ENCODE measurements at places on chromosomes 3 and 15.

DNA sequence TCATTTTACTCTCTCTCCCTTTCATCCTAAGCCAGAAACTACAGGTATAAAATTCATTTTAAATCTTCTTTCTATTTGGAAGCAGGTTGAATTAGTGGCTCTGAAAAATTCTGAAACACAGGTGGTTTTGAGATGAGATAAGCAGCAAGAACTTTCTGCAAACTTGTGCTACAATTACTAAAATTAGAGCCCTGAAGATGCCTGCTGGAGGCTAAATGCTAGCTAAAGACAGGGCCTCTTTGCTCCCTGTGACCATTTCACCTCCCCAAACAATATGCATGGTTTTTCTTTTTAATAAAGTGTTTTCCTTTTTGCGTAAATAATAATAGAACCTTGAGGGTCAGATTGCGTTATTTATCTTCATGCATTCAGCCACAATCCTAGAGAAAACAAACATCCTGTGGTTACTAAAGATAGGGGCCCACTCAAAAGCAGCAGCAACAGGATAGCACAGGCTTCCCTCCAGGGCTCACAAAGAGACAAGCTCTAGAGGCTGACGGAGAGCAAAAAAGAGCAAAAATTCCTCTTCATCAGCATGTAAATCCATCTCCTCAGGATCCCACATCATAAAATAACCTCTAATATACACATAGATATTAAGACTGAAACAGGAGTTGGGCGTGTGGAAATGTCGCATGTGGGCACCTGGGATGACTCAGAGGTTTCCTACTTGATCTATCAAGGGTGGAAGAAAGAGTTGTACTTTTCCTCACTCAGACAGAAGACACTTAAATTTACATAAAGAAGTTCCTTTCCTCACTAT is 26.5 kb upstream of the CP start:
- no peak for DNase-seq

- DNase-seq = no peak
Measured at GRCh38 chr15:81911022-81911971, 134.5 kb downstream of the MEX3B start.

DNA sequence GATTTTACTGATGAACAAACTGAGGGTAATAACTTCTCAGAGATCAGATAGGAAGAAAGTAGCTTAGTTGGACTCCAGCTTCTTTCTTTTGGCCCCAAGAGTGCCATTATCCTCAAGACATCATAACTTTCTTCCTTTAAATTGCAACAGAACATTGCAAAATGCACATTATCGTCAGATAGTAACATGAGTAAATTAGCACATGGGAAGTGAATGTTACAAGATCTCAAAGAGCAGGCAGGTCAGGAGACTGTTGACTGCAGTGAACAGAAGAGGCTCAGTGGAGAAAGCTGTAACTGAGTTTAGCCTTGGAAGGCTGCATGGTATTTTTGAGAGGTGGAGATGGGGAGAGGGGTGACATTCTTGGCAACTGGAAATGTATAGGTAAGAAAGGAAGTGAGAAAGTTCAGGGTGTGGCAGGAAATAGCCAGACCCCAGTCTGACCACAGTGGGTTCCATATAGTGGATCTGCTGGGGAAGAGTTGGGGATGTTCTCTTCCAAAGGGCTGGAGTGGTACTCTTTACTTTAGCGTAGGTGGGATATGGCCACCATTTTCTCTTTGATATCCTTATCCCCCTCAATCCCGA is 307.7 kb downstream of the RPLP1 start:
- DNase-seq = no peak

GRCh38 chr15:75346796-75347221 is at the start of gene NEIL1:
Gene NEIL1 (plus strand): TSS chr15:75347039. CDS start chr15:75348906, 1,867 bp downstream.
- no peak for DNase-seq

DNA sequence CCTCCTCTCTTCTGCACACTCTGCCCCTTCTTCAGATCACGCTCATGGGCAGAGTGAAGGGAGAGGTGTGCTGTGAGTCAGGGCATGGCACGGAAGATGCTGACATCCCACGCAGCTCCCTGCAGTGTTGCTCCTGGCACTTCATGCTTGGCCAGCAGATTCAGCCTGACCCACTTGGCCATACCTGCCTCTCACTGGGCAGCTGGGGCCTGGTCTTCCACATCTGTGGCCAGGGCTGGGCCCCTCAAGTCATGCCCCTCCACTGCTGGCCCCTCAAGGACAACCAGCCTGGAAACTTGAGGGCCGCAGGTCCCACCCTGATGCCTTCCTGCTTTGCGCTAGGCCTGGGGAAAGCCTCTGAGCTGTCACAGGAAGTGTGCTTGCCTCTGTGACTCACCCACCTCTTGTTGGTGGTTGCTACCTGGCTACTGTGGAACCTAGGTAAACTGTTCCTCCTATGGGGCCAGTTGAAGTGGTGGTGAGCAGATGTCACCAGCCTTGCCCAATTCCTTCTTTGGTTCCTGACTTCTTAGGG is 48.7 kb downstream of the BSN start:
- no peak for DNase-seq

GRCh38 chr3:154851644-154852043 is 228.5 kb upstream of the MME start:
- DNase-seq = no peak

GRCh38 chr3:195403244-195403643 is 39.6 kb downstream of the ACAP2 start:
- no peak for DNase-seq

DNA sequence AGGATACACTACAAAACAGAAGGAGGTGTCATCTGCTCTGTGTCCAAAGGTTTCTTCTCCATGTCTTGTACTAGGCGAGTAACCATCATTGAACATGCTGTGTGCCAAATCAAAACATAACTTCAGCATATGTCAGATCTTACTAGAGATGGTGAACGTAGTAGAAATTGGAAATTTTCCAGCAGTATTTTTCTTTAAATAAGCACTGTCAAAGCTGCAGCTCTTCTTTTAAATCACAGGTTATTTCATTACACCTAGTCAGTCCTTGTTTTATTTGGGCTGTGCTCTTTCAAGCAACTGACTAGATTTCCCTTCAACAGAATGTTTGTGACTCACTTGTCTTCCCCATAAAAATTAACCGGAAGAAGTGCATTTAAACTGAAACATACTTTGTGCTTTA is 46.5 kb downstream of the MSL2 start:
- DNase-seq = no peak

DNA sequence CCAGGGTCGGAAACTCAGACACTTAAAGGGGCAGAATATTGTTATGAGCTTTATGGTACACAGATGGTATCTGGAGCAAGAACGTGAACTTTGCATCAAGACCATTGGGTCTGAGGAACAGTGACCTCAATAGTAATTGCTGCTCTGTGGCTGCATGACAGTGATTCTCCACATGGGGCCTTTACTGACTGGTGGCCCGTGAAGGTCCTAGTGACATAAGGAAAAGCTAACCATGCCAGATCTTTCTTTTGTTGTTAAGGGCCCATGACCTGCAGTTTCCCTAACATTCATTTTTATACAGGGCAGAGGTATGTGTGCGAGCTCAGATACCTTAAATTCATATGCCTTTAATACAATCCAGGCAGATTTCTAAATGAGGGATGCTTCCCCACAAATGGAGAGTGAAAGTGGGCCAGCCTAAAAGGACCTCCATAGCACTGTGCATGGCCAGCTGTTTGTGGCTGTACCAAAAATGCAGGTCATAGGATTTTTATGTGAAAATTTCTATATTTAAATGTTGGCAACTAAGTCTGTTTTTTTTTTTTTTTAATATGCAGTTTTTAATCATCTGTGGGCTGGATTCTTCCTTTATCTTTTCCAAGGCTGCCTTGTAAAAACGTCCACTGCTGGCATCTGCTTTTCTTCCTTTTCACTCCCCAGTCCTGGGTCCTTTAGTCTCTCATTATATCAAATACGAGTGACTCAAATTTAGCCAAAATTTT is 188.0 kb upstream of the IL12A start:
- DNase-seq = no peak

- DNase-seq = no peak
Measured at GRCh38 chr15:76206325-76206976, 104.8 kb downstream of the ETFA start.

DNA sequence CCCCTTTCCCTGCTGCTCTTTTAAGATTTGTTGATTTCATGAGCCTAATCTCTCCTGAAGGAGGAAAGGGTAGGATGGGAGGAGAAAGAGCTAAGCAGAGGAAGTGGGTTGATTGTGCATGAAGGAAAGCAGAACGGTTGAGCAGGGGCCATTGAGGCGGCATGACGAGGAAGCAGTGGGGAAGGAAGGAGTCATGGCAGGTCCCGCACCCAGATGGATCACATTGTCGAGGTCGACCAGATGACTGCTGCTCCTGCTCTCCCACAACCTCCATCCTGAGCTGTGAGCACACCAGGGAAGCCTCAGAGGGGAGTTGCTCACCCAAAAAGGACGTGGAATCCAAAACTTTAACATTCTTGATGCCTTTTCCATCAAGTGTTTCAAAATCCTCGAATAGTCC is 42.8 kb downstream of the ABTB1 start:
- DNase-seq = no peak

GRCh38 chr3:192239956-192240355 is 487.4 kb downstream of the FGF12 start:
- DNase-seq = no peak

DNA sequence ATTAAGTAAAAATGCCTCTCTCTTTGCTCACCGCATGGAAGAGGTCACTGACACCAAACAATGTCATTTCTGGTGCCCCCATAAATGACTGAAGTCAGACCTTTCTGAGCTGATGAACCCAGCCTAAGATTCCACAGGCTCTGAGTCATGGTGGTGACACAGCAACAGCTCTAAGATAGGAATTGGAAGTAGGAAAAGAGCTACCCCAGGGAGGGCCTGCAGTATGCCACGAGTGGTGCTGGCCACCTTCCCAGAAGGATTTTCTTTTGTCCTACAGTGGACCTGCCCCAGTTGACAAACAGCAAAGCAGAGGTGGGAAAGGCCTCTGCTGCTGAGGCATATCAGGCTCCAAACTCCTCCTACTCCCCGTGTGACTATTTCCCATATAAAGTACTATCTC is 208.1 kb downstream of the MINAR1 start:
- DNase-seq = peak; percentile 64

GRCh38 chr3:3666664-3667063 is 132.6 kb upstream of the LRRN1 start:
- no peak for DNase-seq

GRCh38 chr3:139538733-139539132 is 809 bp downstream of the RBP1 start:
- DNase-seq = no peak

GRCh38 chr3:13159890-13160289 is 86.7 kb upstream of the IQSEC1 start:
- no peak for DNase-seq
